ENCODE measurements at places on chromosomes 5 and 9.
A peak's percentile ranks its signal among the peaks of the same experiment; 100 is the strongest.

DNA sequence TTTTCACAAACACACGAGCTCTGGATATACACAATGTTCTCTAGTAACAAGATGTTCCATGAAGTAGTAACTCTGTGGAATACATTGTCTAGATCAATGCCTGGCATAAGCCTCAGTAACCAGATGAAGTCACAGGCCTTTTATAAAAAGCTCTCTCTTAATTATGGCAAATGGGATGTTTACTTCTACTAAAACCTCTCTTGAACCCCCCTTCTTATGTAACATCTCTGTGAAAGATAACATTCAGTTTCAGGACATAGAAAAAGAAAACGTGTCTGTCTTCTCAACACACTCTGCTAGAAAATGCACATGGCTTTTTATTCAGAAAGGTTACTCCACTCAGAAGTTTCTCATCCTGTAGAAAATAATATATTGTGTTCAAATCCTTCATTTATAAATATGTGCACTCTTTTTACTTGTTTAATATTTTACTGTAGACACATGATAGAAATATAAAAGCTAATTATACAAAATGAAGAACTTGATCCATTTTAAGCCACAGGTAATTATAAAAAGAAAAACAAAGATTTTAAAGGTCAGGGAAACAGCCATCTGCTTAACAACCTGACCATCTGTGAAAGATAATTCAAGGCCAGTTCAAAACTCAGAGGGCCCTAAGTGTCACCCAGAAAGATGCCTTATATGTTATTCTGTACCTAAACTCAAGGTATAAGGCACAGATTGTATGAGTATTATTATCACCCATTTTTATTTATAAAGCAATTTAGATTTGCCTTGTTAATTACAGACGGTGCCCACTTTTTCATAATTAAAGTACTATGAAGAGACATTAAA, 812.0 kb downstream of the CDH18 start:
- no peak for DNase-seq

GRCh38 chr5:113660206-113660605, 146.7 kb downstream of the YTHDC2 start:
- DNase-seq: no peak

GRCh38 chr9:36922548-36922947, 111.5 kb downstream of the PAX5 start:
- DNase-seq: peak; percentile 37

- no peak for DNase-seq
Measured at GRCh38 chr9:120985819-120986222, 59.2 kb upstream of the TRAF1 start.

DNA sequence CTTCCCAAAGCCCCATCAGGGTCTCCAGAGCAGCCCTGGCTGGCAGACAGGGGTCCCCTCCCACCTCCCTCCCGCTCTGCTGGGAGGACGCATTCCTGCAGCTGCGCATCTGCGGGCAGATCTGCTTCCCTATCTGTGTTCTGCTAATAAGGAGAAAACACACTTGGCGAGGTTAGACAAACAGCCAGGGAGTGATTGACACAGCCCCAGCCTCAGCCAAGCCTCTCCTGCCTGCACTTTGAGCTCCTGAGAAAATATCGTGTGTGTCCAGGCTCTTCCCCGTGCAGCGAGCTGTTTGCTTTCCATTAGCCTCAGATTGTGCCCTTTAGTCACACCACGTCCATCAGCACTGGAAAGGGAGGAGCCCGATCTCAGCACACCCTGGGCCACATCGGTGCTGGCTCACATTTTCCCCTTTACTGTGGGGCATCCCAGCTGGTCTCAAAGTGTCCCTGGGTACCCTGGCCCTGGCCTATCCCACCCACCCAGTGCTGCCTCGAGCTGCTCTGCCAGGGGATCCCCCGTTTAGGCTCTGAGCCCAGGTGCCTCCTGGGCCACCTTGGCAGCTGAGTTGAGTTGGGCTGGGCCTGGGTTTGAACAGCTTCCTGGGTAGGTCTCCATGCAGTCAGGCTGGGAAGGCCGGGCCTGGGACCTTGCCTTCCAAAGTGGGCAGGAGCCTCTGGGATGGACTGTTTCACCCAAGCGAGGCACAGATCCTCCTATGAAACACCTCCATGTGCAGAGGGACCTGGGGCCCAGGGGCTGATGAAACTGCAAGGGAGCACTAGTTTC, 61.1 kb downstream of the BARX1 start:
- DNase-seq: peak; percentile 59

GRCh38 chr5:78540335-78541085, 108.1 kb downstream of the LHFPL2 start:
- DNase-seq: no peak

DNA sequence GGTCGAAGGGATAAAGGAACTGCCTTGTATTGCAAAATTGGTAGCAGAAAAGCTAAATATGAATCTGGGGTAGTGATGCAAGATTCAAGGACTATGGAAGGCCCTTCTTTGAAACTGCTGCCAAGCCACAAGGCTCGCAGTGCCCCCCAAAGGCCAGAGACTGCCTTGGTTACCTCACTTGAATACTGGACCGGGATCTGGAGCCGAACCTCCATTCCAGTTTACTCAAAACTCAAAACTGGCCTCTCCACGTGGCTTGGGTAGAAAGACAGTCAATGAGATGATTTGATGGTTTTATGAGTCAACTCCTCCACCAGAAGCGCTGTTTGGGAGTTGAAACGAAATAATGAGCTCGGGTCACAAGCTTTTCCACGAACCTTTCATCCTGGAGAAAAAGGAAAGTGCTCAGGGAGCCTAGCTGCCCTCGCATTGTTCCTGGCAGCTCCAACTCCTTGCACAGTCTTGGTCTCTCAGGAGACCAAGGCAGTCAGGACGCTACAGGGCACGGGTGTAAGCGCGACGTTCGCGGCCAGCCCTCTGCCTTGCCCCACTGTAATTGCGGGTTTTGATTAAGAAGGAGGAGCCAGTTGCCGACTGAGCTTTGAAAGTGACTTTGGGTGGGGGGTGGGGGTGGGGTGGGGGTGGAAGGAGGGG, 2.8 kb downstream of the ST8SIA4 start:
- DNase-seq: no peak
